ENCODE measurements at places on chromosomes 12 and 14. TPM values are rescaled to one million over a fixed set of nuclear protein-coding genes. Genes with fewer than 3 reads are reported as not detected.

TCL1B gene
- not detected for total RNA-seq

KRT8 gene
- total RNA-seq: 0.40 TPM

LRCOL1 gene
- total RNA-seq: not detected

CACNA2D4 gene
- total RNA-seq: 4.3 TPM

TAS2R50 gene
- total RNA-seq: not detected

HHIPL1 gene
- total RNA-seq: 0.05 TPM

ZNF268 gene
- 12.7 TPM for total RNA-seq

TSPAN8 gene
- not detected for total RNA-seq

MIP gene
- total RNA-seq: not detected

BCL2L14 gene
- total RNA-seq: 3.7 TPM

NOVA1 gene
- not detected for total RNA-seq

BATF gene
- total RNA-seq: 47.0 TPM

CCDC198 gene
- not detected for total RNA-seq

TMEM132C gene
- not detected for total RNA-seq

NPFF gene
- not detected for total RNA-seq

RARG gene
- 20.3 TPM for total RNA-seq

C1QL4 gene
- not detected for total RNA-seq

Data from activated CD8-positive, alpha-beta T cell treated with anti-CD3 and anti-CD28 coated beads for 36 hours (primary cell).